ENCODE measurements at places on chromosomes 16 and 17.

- no peak for DNase-seq
Measured at GRCh38 chr17:19414396-19415280, 3.6 kb downstream of the RNF112 start.

- DNase-seq, result no peak
Measured at GRCh38 chr17:28484296-28484695, 10.9 kb downstream of the SLC13A2 start.

DNA sequence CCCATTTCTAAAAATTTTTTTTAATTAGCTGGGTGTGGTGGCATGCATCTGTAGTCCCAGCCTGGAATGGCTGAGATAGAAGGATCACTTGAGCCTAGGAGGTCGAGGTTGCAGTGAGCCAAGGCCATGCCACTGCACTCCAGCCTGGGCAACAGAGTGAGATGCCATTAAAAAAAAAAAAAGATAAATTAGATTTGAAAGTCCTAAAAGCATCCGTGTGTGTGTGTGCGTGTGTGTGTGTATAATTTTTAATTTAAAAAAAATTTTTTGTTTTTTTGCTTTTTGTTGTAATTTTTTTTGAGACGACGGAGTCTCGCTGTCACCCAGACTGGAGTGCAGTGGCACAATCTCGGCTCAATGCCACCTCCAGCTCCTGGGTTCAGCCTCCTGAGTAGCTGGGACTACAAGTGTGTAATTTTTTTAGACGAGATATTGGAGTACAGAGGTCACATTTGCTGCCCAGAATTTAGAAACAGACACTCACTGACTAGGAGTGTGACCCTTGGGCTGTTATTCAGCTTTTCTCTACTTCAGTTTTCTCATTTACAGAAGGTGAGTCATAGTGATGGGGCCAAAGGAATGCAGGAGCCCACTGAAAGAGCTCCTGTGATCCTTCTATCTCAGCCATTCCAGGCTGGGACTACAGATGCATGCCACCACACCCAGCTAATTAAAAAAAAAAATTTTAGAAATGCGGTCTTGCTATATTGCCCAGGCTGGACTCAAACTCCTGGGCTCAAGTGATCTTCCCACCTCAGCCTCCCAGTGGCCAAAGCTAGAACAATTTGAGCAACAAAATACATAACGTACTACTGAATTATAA lies 25.5 kb upstream of the TBX4 start:
- DNase-seq, result peak; percentile 58

DNA sequence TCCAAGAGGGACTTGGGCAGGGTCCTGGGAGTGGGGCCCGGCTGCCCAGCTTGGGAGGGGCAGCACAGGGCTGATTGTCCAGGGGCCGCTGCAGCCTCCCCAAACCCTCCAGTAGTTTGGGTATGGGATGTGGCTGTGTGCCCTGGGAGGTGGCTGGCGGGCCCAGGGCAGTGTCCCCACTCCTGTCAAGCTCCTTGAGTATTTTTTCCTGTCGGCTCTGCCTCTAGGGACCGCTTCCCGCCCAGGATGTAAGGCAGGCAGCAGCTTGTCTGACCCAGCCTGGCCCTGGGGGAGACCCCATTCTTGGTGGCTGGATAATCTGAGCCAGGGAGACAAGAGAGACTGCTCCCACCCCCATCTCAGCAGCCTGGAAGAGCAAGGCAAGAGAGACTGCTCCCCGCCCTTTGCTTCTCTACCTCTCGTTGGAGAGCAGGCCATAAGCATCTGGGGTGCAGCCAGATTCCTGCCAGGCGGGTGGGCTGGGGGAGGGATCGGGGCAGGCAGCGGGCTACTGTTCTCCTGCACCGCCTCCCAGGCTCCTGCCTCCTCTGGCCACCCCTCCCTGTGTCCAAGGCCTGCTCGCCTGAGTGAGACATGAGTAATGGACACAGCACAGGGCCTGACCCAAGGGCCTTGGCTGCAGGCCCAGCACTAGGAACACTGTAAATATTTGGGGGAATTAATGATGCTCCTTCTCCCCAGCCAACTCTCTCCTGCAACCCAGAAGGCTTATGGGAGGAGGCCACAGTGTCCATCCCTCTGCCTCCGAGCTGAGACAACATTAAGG lies 18.4 kb upstream of the ITGA3 start:
- DNase-seq, result peak; percentile 52

- DNase-seq, result no peak
Measured at GRCh38 chr16:71192387-71192786, 38.1 kb downstream of the HYDIN start.

GRCh38 chr16:74049027-74049426 lies 247.6 kb upstream of the PSMD7 start:
- no peak for DNase-seq

GRCh38 chr17:3157218-3157617 lies 29.9 kb upstream of the OR1G1 start:
- DNase-seq, result no peak

DNA sequence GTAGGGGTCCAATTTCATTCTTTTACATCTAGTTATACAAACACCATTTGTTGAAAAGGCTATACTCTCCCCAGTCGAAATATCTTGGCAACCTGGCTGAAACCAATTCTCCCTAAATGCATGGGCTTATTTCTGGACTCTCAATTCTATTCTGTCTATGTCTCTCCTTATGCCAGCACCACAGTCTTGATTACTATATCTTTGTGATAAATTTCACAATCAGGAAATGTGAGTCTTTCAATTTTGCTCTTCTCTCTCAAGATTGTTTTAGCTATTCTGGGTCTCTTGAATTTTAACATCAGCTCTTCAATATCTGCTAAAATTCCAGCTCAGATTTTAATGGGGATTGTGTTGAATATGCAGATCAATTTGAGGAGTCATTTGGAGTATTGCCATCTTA lies 5.9 kb upstream of the TRIM25 start:
- DNase-seq, result no peak

- no peak for DNase-seq
Measured at GRCh38 chr17:81013642-81014041, 21.3 kb upstream of the BAIAP2 start.

DNA sequence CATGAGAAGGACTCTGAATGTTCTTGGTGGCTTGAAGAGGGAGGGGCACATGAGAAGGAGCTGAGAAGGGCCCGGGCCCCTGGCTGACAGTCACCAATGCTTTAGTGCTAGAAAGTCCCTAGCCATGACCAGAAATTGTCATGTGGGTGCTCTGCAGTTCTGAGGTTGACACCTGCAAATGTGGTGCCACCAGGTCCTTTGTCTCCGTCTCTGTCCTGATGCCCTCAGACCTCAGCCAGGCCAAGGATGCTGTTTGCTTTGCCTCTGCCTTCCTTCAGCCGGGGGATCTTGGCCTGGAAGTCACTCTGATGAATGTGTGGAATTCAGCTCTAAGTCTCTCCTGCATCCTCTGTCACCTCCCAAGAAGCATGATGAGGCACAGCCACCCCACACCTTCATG lies 63.6 kb downstream of the TNFRSF13B start:
- DNase-seq, result no peak

DNA sequence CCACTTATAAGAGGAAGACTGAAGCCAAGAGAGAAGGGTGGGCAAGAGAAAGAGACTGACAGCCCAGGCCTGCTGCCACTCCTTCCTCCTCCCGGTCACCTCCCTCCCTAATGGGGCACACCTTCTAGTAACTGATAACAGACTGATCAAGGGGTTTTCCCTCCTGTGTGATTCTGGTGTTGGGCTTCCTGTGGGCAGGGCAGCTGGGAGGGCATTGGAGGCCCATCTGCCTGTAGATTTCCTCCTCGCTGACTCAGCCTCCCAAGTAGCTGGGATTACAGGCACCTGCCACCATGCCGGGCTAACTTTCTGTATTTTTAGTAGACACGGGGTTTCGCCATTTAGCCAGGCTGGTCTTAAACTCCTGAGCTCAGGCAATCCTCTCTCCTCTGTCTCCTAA lies 16.2 kb downstream of the CA4 start:
- peak; percentile 47 for DNase-seq

DNA sequence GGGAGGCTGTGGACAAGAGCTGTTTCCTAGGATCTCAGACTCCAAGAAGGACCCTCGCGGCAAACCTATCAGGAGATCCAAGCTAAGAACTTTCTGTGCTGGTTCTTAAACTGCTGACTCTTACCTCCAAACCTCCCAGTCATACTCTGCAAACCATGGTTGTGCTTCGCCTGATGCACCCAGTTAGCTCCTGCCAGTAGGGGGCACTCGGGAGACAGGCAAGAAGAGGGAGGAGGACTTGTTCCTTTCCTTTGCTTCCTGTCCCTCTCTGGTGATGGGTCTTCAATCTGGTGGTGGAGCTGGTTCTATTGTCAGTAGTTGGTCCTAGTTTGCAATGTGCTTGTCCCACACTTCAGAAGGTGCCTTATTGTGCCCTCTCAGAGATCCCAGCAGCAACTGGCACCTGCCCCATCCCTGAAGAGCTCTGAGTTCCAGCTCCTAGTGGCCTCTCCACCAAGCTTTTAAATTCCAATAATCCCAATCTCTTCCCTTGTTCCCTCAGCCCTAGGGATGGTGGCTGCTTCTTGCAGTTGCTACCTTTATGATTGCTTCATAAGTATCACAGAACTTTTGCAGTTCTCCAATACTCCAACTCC lies 113.5 kb upstream of the RPL38 start:
- DNase-seq, result peak; percentile 64

- DNase-seq, result no peak
Measured at GRCh38 chr17:48905987-48906515, 2.2 kb upstream of the UBE2Z start.

GRCh38 chr17:56891751-56892150 lies 22.1 kb downstream of the TRIM25 start:
- no peak for DNase-seq

DNA sequence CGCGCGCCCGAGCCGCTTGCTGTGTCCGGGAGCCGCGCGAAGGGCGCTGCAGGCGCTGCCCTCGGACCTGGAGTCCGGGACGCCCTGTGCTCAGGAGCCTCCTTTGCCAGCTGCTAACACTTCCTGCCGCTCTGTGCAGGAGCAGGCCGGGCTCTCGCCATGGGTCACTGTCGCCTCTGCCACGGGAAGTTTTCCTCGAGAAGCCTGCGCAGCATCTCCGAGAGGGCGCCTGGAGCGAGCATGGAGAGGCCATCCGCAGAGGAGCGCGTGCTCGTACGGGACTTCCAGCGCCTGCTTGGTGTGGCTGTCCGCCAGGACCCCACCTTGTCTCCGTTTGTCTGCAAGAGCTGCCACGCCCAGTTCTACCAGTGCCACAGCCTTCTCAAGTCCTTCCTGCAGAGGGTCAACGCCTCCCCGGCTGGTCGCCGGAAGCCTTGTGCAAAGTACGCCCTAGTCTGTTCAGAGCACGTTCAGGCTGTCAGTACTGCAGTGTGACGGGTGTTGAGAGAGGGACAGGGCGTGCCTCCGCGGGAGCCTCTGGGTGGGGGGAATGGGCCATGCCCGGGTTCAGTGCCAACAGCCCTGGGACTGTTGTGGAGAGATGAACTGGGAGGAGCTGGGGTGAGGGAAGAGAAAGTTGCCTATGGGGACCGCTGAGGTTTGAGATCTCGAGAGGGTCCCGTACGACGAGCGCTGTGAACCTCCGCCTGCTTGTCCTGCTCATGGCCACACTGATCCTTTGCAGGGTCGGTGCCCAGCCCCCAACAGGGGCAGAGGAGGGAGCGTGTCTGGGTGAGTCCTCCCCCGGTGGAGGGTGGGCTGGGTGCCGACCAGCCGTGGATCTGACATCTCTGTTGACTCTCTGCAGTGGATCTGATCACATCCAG lies 1.3 kb downstream of the ZNF276 start:
- DNase-seq, result peak; percentile 62

GRCh38 chr17:45432405-45433158 lies at the start of gene ARHGAP27:
TSS of gene ARHGAP27 (minus strand) at chr17:45432870. CDS start at chr17:45430279, 2,591 bp downstream.
- no peak for DNase-seq

- DNase-seq, result peak; percentile 71
Measured at GRCh38 chr17:45227101-45227925, 5.6 kb downstream of the FMNL1 start.

GRCh38 chr17:77231076-77231871 lies 90.5 kb downstream of the SEC14L1 start:
- DNase-seq, result no peak

DNA sequence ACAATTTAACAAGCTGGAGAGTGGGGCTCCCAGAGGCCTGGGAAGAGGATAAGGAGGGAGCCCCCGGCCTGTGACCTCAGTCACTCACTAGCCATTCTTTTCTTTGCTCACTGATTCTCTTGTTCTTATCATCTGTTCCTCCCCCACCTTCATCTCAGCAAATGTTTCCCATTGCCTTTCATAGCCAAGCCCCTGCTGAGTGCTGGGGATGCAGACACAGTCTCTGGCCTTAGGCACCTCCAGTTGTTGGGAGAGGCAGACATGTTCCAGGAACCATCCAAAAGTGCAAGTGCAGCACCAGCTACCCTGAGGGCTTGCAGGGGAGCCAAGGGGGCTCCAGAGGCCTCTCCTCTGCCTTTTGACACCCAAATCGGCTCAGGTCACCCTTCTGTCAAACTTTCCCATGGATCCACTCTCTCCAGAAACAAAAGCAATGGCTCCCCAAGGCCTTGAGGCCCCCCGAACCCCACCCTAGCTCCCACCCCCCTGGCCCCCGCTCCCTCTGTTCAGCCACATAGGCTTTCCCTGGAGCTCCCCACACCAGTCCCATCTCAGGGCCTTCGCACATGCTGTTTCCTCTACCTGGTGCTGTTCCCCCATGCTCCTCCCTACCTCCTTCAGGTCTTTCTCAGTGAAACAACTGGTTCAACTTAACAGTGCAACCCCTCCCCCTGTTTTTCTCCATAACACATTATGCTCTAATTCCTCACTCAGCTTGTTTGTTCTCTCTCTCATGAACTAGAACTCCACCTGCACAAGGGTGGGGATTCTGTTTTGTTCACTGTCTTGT lies 14.9 kb upstream of the KCNJ12 start:
- DNase-seq, result no peak

GRCh38 chr16:46428108-46429061 lies 192.8 kb downstream of the SHCBP1 start:
- DNase-seq, result peak; percentile 1

- DNase-seq, result no peak
Measured at GRCh38 chr16:2475413-2476344, 752 bp downstream of the TBC1D24 start.

- no peak for DNase-seq
Measured at GRCh38 chr17:4479982-4480751, 18.5 kb upstream of the SPNS2 start.

DNA sequence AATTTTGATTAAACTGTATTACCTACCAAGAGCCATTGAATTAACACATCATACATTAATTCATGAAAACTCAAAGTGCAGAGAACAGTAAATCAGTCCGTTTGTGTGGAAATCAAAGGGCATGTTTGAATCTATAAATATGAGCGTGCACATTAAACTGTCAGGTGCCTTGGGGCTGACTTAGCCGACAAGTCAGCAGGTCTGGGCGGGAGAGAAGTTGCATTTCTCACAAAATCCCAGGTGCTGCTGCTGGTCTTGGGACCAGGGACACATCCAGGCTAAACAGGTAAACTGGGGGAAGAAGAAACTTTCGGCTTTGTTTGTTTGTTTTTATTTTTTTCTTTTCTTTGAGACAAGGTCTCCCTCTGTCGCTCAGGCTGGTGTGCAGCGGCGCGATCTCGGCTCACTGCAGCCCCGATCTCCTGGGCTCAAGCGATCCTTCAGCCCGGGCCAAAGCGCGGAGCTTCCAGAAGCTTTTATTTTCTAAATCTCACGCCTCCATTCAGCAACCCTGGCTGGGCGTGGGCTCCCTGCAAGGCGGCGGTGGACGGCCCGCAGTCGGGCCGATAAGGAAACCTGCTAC lies 213.9 kb downstream of the MRTFB start:
- DNase-seq, result peak; percentile 73

All from Daoy (cell line).